T-helper 2 cell treated with Interferon-gamma antibody and Interleukin-4, amounts not matched to agents 100 ng/mL and 5 ng/mL, for 36 hours (primary cell): ENCODE measurements at places on chromosomes 11 and 22. TPM values are rescaled to one million over a fixed set of nuclear protein-coding genes. Genes with fewer than 3 reads are reported as not detected.

Gene GNAZ
- total RNA-seq: 0.66 and 0.91 TPM in 2 replicates

Gene ARHGEF12
- 9.6 TPM in 2 replicates for total RNA-seq

Gene SCGB1A1
- not detected in 2 replicates for total RNA-seq

Gene DCHS1
- 0.43 and 0.45 TPM in 2 replicates for total RNA-seq

Gene SMARCB1
- total RNA-seq: 82.7 and 89.2 TPM in 2 replicates

Gene OR10G6
- not detected in 2 replicates for total RNA-seq

Gene C11orf97
- not detected in 2 replicates for total RNA-seq

Gene SLC35F2
- total RNA-seq: 9.9 and 10.8 TPM in 2 replicates

Gene SERPING1
- total RNA-seq: not detected in 2 replicates

Gene OTOG
- total RNA-seq: not detected in 2 replicates
